ENCODE measurements at places on chromosomes 3 and 15.

GRCh38 chr3:139182143-139182542 lies 137.5 kb upstream of the PRR23C start:
- DNase-seq: no peak

DNA sequence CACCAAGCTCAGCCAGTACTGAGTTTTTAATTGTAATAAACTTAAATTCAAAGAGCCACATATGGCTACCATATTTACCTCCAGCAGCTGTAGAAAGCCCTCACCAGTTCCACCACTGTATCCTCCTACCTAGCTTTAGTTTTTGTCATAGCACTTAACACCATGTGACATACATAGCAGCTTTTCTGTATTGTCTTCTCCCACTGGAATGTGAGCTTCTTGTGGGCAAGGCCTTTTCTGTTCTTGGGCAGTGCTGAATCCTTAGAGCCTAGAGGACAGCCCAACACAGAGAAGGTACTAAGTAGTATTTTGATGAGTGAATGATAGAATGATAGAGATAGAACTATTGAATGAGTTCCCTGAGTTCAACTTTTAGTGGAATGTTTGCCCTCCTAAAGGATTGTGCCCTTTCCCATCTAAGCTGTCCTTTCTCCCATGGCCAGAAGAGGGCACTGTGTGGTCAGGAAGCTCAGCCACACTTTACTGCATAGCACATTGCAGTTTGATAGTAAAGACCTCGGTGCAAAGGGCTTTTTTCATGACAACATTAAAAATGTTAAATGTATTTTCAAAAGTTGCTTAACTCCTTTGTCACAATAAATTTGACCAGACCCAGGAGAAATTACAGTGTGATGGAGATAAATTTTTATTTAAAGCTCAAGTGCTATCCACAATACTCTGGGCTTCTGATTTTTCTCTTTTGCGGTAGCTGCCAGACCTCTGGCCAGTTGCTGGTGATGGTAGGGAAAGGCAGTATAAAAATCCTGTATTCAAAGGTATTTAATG lies 115.8 kb downstream of the GHSR start:
- DNase-seq: peak; percentile 47

- DNase-seq: peak; percentile 24
Measured at GRCh38 chr15:73800662-73801345, 47.7 kb upstream of the INSYN1 start.

- DNase-seq: no peak
Measured at GRCh38 chr3:32758375-32758753, 59.4 kb upstream of the TRIM71 start.

GRCh38 chr3:31861826-31862225 lies 119.2 kb downstream of the OSBPL10 start:
- no peak for DNase-seq

DNA sequence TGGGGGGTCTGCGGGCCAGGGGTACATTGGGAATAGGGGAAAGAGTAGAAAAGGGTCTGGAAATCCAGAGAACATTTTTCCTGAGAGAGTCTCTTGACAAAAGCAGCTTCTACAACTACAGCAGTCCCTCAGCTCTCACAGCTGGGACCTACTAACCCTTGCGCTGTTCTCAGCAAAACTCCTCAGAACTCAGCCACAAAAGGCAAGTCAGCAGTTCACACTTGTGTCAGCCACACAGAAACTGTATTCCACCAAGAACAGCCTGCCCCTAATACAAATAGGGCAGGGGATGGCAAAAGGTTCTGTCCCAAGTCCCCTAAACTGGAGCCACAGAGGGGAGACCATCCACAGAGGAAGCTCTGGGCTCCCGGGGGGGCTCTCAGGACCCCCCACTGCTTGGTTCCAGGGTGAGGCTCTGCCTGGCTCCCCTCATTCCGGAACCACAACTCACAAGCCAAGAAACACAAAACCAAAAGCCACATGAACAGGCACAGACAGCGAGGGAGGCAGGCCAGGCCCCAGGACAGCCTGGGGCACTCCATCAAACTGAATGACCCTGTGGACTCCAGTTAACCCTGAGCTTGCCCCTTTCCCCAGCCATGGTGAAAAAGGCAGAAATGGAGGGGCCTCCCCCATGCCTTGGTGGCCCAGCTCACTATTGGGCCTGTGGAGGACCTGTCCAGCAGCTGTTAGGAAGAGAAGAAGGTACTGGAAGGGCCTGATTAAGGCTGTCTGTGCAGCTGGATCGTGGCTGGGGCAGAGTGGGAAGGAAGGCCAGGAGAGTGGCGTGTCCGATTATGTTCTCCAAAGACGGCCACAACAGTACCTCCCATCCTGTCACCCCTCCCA lies 162.0 kb downstream of the CHSY1 start:
- DNase-seq: no peak

All from NCI-H1694 treated with DMSO at 0.1 percent for 48 hours (cell line).